ENCODE measurements at places on chromosomes 1 and 21.

GRCh38 chr1:89620664-89621063 is 12.3 kb upstream of the LRRC8C start:
- no peak for DNase-seq

- no peak for DNase-seq
Observed at GRCh38 chr1:118878661-118879060, 109.5 kb downstream of the TBX15 start.

- DNase-seq: no peak
Observed at GRCh38 chr1:213250041-213250440, 199.0 kb downstream of the RPS6KC1 start.

DNA sequence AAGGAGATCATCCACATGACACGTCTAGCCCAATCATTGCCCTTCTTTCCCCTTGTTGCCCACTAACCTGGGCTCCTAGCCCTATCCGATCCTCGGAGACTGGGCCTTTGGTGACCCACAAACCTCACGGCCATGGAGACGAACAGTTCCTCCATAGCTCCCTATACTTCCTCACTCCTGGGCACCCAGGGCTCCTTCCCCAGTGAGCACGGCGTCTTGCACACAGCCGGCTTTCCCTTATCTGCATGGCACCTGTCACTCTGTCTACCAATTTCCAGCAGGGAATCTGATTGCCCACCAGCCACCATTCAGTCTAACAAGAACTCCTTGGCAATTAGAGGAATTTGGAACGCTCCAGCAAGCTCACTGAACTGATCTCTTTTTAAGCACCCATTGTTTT is 3.1 kb downstream of the GNG4 start:
- no peak for DNase-seq

DNA sequence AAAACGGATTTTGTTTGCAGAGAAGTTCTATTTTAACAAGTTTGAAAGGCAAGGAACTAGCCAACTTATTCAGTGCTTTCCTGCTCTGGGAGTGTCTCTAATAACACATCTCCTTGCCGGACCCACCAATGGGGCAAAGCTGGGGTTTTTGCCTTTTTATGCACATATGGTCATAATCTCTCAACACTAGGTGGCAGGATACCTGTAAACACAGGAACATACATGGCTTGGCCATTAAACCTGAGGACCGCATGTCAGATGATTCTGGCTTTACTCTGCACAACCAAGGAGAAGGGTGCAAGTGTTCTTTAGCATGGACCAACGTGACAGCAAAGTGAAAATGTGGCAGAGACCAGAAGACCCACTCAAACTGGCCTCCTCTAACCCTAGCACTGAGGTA is 4.9 kb downstream of the TMEM9 start:
- no peak for DNase-seq

- DNase-seq: no peak
Observed at GRCh38 chr1:183281039-183281438, 95.0 kb downstream of the LAMC2 start.
